ENCODE measurements at places on chromosomes 7 and 10. TPM values are rescaled to one million over a fixed set of nuclear protein-coding genes. Genes with fewer than 3 reads are reported as not detected.

The CHRM2 gene
- total RNA-seq = 4.6 TPM

The IL2RA gene
- not detected for total RNA-seq

The CACNB2 gene
- total RNA-seq = 34.1 TPM

GRCh38 chr7:79563821-79564522 lies 110.5 kb upstream of the MAGI2 start:
- no peak for DNase-seq

- DNase-seq = no peak
Measured at GRCh38 chr10:116740971-116741370, 1.4 kb downstream of the HSPA12A start.

GRCh38 chr7:100829150-100829716 lies 1.9 kb upstream of the EPHB4 start:
- no peak for DNase-seq

DNA sequence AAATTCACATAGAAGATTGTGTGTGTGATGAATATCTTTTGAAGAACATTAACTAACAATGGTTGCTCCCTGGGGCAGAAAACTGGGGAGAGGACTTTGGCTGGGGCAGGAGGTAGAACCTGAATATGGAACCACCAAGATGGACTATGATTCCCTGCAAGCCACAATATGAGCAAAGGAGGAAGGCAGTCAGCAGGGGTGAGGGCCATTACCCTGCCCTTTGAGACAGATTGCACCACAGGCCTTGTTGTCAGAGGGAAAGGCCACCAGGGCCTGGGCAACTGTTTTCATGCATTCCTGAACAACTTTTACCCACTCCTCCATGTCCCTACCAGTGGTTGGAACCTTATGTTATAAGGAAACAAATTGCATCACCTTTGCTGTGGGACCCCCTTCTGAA lies 670.1 kb upstream of the POM121L12 start:
- DNase-seq = no peak

- DNase-seq = no peak
Measured at GRCh38 chr7:24835643-24836042, 78.4 kb upstream of the GSDME start.

All from A673 (cell line).